Transverse colon (tissue), 4 donors: ENCODE measurements at places on chromosomes 7 and 10. TPM values are rescaled to one million over a fixed set of nuclear protein-coding genes. Genes with fewer than 3 reads are reported as not detected.
A peak's percentile ranks its signal among the peaks of the same experiment; 100 is the strongest.

GRCh38 chr10:119330342-119330741 lies 123.0 kb downstream of the GRK5 start:
- no peaks in the 10 kb centered on the region for H3K36me3 ChIP-seq
- peaks cover 4% of the 10 kb centered on the region for H3K4me1 ChIP-seq
- no peak for DNase-seq
- no peaks in the 10 kb centered on the region for H3K27me3 ChIP-seq
- no peak overlapping the region for H3K4me3 ChIP-seq

The BLNK gene
- 5.6 TPM for total RNA-seq

GRCh38 chr10:42888504-42889095 lies 106.0 kb downstream of the BMS1 start:
- peaks cover 2% of the 10 kb centered on the region for H3K27me3 ChIP-seq
- no peaks in the 10 kb centered on the region for H3K36me3 ChIP-seq
- H3K4me3 ChIP-seq: no peak overlapping the region
- H3K4me1 ChIP-seq: no peaks in the 10 kb centered on the region
- DNase-seq: no peak

GRCh38 chr10:131070856-131071255 lies 240.7 kb downstream of the TCERG1L start:
- no peak overlapping the region for H3K4me3 ChIP-seq
- no peaks in the 10 kb centered on the region for H3K27me3 ChIP-seq
- H3K27ac ChIP-seq: no peak overlapping the region
- H3K36me3 ChIP-seq: no peaks in the 10 kb centered on the region

- H3K27ac ChIP-seq: no peak overlapping the region
- no peaks in the 10 kb centered on the region for H3K36me3 ChIP-seq
- no peaks in the 10 kb centered on the region for H3K27me3 ChIP-seq
Measured at GRCh38 chr7:34087892-34088891, 182.9 kb downstream of the BMPER start.

GRCh38 chr10:119656760-119657159 lies 5.6 kb downstream of the BAG3 start:
- no peak for DNase-seq
- peak overlapping the region; percentile 94 for H3K27ac ChIP-seq
- H3K4me1 ChIP-seq: peaks cover 80% of the 10 kb centered on the region
- no peaks in the 10 kb centered on the region for H3K36me3 ChIP-seq

- H3K27me3 ChIP-seq: no peaks in the 10 kb centered on the region
- no peak overlapping the region for H3K4me3 ChIP-seq
- H3K27ac ChIP-seq: no peak overlapping the region
- no peak for DNase-seq
Measured at GRCh38 chr10:59965899-59966650, 59.7 kb upstream of the CCDC6 start.
